ENCODE measurements at places on chromosomes 4 and X.

GRCh38 chr4:118972167-118972566, 83.5 kb downstream of the SYNPO2 start:
- no peak for DNase-seq

GRCh38 chr4:188864741-188865140, 725.5 kb downstream of the TRIML1 start:
- no peak for DNase-seq

- no peak for DNase-seq
Measured at GRCh38 chr4:93103042-93103441, 725.5 kb upstream of the ATOH1 start.

DNA sequence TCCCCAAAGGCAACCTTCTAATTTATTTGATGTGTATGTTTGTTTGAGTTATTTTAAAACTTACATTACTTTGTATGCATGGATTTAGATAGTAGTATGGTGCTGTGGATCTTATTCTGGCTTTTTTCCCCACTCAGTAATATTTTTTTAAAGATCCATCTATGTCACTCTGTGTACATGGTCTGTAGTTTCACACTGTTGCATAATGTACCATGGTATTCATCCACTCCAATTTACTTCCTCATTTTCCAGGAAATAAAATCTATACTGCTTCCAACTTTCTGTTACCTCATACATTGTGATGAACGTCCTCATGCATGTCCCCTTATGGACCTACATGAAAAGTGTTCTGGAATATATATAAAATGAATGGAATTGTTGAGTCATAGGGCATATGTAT, 17.6 kb downstream of the ARMCX2 start:
- DNase-seq, result no peak

- no peak for DNase-seq
Measured at GRCh38 chr4:174056959-174057358, 226.5 kb downstream of the FBXO8 start.

DNA sequence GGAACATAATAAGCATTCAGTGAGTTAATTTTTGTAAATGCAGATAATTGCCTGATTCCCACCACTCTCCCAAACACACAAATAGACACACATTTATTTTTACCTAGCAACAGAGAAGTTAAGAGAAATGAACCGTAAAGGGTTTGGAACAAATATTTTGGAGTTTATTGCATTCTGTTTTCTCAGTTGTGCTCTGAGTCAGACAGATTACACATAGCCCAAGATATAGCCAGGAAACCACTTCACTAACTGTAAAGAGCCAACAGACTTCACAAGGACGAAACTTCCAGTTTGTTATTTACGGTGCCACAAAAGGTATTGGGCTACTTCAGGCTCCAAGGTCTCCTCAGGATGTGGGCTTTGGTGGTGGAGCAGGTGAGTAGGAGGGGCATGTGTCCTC, 217.0 kb downstream of the BMPR1B start:
- no peak for DNase-seq

GRCh38 chrX:10496345-10496965, 123.9 kb downstream of the MID1 start:
- DNase-seq, result no peak

DNA sequence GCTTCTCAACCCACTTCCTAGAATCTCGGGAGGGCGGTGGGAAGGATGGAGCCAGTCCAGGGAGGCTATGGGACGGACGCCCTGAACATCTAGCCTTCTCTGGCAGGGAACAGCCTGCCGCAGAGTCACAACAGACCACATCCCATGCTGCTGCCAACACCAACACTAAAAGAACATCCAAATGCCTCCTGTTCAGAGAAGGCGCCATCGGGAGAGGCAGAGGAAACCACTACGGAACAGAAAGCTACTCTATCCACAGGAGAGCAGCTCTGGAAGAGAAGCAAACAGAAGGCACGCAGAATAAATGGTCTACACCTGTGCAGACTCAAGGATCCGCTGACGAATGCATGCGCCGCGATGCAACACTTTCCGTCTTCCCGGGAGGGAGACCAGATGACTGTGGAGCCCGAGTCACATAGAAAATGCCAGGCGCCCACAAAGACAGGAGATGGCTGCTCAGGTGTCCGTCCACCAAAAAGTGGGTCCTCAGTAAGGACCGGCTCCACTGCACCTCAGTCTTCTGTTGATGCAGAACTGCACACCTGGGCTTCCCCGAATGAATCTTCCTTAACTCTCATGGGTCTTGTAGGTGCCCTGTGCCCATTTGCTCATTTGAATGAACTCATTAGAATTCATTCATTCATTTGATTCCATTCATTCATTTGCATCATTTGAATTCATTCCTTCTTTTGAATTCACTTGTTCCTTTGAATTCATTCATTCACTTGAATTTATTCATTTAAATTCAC, 217.5 kb downstream of the DHRSX start:
- no peak for DNase-seq

- no peak for DNase-seq
Measured at GRCh38 chr4:3199653-3200422, 49.1 kb upstream of the MSANTD1 start.

DNA sequence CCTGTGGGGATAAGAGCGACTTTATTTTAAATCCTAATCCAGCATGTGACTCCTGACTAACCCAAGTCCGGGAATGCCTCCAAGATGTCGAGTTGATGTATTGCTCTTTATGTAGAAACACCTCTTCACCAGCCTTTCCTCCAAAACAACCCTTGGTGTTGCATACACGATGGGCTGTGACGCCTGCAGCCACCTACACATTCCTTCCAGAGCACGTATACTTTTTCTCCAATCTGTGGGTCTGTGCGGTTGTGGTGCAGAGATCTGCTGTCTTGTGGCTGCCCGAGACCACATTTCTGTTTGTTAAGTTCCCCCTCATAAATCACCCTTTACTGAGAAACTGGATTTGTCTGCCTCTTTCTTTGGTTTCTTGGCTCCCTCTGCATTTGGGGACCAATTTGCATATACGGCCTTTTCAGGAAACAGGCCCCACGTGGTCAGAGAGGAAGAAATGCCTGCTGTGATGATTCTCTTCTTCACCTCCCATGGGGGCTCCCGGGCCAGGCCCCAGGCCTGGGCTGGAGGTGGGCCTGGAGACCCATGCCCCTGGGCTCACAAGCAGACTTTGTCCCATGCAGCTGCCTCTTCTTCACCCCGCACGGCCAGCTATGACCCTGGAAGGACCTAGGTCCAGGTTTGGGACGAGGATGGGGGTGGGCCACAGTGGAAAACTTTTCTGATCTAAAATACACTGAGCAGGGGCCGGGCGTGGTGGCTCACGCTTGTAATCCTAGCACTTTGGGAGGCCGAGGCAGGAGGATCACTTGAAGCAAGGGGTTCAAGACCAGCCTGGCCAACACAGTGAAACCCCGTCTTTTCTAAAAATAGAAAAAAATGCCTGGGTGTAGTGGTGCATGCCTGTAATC, 21.4 kb upstream of the AFAP1 start:
- DNase-seq, result peak; percentile 69

DNA sequence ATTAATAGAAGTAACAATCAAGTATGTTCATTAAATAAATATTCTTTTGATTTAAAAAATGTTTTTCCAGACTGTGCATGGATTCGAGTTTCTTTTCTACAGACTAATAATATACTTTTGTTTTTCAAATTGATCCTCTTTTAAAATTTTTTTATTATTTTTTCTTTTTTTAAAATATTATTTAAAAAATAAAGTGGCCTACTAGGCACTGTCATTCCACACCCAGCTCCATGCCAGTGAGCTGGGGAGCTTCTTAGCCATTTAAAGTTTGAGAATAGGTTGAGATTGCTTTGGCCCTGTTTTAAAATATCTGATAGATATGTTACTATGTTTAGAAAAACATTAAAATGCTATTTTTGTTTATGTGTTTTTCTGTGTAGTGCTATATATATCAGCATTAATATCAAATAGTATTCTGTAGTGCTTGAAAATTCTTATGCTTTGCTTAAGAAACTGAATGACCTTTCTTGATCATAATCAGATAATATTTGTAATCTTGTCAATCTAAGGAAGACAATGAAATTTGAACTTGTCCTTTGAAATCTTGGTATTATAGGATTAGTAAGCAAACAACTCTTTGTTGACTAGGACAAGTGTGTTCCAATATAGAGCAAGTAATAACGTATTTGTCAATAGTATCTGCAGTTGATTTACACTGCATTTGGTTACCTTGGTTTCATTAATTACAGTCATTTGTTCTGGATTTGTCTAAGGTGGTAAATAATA, 12.6 kb downstream of the PCDH10 start:
- DNase-seq, result no peak

GRCh38 chr4:76341063-76341462, 34.5 kb downstream of the STBD1 start:
- no peak for DNase-seq

- no peak for DNase-seq
Measured at GRCh38 chrX:11341274-11342201, 48.3 kb downstream of the AMELX start.

GRCh38 chr4:55507612-55508011, 39.1 kb downstream of the CLOCK start:
- no peak for DNase-seq

DNA sequence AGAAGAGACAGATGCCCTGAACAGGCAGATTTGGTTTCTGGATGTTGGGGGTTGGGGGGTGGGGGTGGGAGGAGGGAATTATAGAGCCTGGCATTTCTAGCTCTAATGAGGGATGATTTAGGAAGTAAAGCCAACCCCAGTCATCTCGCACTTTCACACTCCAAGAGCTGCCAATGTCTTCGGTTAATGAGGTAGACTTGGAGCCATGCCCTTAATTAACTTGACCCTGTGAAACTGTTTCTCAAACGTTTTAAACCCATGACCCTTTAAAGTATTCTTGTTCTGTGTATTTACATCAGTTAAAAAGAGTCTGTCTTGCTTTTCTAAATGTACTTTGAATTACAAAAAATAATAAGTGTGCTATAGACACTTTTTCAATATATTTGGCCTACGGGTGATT, 466.9 kb downstream of the FAT4 start:
- no peak for DNase-seq

GRCh38 chrX:129653971-129654651, 645 bp downstream of the APLN start:
- DNase-seq, result no peak

DNA sequence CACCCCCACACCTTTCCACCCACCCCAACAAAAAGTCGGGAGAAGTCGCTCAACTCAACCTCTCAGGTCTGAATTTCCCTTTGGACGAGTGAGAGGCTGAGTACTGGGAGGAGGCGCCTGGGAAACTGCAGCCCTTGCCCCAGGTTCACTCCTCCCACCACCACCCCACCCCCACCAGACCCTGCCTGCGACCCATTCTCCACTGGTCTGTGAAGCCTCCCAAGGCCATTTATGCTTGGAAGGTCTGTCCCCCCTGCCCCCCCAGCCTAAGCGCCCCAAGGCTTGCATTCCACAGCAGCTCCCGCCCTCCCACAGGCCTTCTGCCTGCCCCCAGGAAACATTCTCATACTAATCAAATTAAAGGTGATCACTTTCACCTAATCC, 27.2 kb downstream of the ELF4 start:
- DNase-seq, result no peak

DNA sequence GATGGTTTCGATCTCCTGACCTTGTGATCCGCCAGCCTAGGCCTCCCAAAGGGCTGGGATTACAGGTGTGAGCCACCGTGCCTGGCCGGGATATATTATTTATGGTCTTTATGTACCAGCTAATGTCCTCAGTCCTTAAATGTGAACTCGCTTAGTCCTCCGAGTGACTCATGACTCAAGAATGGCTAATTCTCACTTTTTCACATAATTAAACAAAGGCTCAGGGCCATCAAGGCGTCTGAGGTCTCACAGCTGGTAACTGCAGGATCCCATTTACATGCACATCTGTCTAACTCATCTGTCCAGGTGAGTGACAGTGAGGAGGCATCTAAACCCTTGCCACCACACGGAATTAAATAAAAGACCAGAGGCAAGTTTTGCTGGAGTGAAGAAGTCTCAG, 73.5 kb downstream of the HS3ST1 start:
- no peak for DNase-seq

DNA sequence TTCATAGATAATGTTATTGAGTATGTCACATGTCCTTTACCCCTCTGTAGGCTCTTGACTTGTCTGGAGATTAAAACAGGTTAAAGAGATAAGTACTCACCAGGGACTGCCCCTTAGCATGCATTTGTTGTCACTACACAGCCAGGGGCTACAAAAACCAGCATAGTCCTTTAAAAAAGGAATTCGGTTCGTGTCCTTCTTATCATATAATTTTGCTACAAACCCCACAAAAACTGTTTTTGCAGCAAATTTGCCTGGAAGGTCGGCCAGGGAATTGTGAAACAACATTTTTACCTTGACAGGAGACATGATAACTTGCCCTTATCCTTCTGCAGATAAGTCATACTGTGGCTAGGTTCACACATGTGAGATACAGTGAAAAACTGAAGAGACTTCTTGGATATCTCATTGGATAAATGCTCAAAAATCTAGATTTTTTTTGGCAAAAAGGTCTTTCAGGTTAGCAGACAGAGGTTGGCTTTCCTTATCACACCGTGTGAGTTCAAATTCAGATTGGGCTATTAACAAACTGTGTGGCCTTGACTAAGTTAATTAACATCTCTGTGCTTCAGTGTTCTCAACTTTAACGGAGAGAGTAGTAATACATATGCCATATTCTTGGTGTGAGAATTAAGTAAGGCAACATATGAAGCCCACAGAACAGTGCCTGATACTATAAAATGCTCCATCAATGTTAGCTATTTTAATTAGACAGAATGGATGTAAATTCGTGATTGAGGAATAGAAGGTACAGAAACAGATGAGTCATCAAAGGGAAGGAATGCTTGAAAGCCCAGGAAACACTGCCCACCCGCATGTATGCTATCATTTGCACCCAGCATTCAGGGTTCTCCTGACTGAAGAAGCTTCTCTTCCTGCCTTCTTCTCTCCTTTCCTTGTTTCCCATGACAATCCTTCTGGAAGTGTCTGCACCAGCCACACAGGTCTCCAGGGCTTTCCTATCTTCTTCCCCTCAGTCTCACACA, 30.0 kb downstream of the FAM9C start:
- no peak for DNase-seq

- DNase-seq, result no peak
Measured at GRCh38 chrX:141958675-141959074, 55.0 kb downstream of the MAGEC1 start.

- DNase-seq, result no peak
Measured at GRCh38 chr4:138492176-138492575, 250.0 kb upstream of the SLC7A11 start.

Data from stimulated activated CD4-positive, alpha-beta T cell treated with anti-CD3 and anti-CD28 coated beads, Interleukin-2, amount 100 ng/mL, for 48 hours (primary cell).